Vagina (tissue), 2 donors: ENCODE measurements at places on chromosomes 4 and X.

DNA sequence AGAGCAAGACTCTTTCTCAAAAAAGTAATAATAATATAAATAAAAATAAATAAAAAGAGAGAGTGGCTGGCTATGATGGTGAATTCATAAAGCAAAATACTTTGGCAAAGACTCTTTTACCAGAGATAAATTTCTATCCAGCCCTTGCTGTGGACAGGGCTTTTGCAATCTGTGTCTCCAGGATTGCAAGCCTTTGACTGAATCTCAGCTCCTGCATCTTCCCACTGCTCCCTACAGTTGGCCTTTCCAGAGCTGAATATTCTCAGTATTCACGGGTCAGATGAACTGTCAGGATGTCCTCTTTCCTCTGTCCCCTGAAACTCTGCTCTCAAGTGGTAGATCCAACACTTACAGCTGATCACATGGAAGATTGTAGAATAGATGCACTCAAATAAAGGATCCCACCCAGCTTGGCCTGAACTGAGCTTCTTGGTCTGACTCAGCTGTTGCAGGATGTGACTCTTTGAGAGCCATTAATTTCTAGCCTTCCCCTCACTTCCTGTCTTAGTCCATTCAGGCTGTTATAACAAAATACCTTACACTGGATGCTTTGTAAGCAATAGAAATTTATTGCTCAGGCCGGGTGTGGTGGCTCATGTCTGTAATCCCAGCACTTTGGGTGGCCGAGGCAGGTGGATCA lies 123.4 kb upstream of the GUCY1A1 start:
- no peak for DNase-seq

- no peak for DNase-seq
These were observed 177.3 kb upstream of the ETNPPL start for GRCh38 chr4:108940149-108940548.

DNA sequence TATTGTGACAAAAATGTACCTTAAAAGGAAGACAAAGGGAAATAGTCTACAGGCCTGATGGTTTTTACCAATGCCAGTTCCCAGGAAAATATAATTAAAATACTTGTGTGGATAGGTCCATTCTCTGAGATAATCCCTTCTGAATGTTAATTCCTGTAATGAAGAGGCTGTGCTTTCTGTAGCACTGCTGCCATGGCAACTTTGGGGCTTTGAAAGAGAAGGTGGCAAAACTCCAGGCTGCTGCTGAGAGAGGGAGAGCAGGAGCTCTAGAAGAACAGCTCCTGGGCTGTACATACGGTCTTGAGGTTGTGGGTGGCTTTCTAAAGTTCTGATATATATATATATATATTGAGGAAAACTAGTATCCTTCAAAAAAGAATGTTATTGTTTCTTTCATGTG lies 125.4 kb downstream of the PDLIM5 start:
- no peak for DNase-seq

DNA sequence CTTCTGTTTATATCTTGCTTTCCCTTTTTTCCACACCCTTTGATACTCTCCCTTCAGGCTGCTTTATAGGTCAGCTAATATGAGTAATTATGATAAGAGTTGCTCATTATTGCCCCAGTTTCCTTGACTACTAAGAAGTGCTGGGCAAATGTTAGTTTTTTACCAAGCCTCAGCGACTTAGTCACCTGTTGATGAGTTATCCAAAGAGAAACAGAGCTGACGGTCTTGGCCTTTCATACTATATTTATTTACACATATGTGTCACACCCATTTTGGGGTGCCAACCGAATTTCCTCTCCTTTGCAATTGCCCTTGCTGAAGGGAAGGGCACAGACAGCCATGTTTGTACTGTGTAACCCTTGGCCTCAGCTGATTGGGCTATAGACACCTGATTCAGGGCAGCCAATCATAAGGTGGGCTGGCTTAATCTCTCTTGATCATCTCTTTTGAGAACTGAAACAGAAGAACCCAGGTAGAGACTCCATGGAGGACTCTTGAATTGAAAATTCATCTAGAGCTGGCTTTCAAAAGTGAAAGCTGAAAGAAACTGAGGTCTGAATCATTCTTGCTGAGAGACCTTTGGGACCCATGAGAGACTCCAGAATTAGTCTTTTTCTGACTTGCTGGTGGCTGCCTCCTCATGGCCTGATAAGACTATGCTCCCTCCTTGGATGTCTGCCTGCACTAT lies 111.7 kb upstream of the RPS6KA3 start:
- DNase-seq: no peak

DNA sequence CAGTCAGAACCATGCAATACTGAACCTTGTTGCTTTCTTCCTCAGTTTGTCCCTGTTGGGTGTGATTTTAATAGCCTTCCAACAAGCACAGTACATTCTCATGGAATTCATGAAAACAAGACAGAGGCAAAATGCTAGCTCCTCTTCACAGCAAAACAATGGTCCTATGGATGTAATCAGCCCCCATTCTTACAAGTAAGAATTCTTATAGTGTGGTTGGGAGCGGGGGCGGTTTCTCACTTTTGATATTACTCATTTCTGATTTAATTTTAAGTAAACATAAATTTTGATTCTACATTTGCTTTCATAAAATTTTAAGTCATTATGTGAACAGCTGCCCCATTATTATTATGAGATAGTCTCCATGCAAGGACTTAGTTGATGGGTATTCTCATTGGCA lies 80.8 kb upstream of the TLR2 start:
- no peak for DNase-seq

- no peak for DNase-seq
These were observed 33.6 kb upstream of the TBC1D9 start for GRCh38 chr4:140789759-140790158.

GRCh38 chr4:153318696-153319320 lies 25.7 kb upstream of the MND1 start:
- DNase-seq: no peak

DNA sequence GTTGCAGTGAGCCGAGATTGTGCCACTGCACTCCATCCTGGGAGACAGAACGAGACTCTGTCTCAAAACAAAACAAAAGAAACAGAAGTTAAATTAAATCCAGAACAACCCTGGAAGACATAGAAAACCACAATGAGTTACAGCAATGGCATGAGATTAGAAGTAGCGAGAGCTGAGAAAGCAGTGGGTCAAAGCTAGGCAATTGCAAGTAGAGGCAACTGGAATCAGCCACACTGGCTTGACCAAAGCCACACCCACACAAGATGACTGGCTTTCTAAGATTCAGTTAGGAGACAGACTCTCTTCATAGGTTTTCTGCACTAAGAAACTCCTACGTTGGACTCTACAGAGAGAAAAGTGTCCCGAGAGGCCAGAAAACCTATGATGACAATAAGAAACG lies 443.0 kb downstream of the GPM6A start:
- no peak for DNase-seq

DNA sequence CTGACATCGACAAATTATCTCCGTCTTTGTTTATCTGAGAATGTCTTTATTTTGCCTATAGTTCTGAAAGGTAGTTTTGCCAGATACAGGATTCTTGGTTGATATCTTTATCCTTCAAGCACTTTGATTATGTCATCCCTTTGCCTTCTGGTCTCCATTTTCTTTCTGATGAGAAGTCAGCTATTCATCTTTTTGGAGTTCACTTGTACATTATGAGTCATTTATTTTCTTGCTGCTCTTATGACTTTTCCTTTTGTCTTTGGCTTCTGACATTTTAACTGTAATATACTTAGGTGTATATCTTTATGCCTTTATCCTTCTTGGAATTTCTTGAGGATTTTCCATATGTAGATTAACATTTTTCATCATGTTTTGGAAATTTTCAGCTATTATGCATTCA lies 51.4 kb downstream of the SHROOM4 start:
- no peak for DNase-seq

DNA sequence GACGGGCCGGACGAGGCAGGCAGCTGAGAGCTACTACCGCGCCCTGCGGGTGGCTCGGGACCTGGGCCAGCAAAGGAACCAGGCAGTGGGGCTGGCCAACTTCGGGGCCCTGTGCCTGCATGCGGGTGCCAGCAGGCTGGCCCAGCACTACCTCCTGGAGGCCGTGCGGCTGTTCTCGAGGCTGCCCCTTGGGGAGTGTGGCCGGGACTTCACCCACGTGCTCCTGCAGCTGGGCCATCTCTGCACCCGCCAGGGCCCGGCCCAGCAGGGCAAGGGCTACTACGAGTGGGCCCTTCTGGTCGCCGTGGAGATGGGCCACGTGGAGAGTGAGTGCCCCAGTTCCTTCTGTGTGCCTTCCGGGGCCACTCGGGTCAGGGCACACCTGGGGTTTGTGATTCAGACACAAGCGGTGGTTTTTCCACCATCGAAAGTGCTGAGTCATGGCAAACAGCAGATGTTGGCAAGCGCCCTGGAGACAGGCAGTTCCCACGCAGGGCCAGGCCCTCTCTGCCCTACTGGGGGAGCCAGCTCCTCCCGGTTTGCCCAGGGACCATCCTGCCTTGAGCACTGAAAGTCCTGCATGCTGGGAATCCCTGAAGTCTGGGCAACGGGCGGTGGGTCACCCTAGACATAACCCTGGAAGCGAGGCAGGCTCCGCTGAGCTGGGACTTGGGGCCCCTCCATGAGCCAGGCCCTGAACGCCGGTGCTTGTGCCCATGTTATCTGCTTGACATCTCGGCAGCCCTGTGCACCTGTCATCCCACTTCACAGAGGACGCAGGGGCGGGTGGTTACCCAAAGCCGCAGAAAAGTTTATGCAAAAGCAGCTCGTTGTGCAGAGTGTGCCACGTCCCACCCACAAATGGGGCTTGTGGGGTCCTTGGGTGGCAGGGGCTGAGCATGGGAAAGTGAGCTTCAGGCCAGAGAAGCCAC lies 29.5 kb downstream of the SH3TC1 start:
- no peak for DNase-seq

GRCh38 chr4:74446193-74446868 lies 1.4 kb downstream of the AREG start:
- DNase-seq: no peak
